ENCODE measurements at places on chromosomes 6 and 20. TPM values are rescaled to one million over a fixed set of nuclear protein-coding genes. Genes with fewer than 3 reads are reported as not detected.

Gene NKAPL
- total RNA-seq: 0.69 TPM

Gene VGLL2
- not detected for total RNA-seq

Gene E2F3
- total RNA-seq: 9.2 TPM

Gene MED20
- 18.8 TPM for total RNA-seq

Gene ROS1
- total RNA-seq: 0.08 TPM

Gene MYMX
- total RNA-seq: not detected

Gene RWDD2A
- 7.7 TPM for total RNA-seq

Data from adrenal gland (tissue), 19 donors.